ENCODE measurements at places on chromosomes 5 and 9.

DNA sequence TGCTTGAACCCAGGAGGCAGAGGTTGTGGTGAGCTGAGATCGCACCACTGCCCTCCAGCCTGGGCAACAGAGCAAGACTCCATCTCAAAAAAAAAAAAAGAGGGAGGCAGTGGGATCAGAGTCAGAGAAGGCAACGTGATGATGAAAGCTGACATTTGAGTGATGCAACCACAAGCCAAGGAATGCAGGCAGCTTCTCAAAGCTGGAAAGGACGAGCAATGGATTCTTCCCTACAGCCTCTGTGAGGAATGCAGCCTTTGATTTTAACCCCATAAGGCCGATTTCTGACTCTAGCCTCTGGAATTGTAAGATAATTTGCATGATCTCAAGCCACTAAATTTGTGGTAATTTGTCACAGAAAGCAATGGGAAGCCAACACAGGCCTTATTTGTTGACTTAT is 9.8 kb downstream of the TGFBI start:
- DNase-seq: no peak

GRCh38 chr9:90770182-90770738 is 31.4 kb upstream of the SYK start:
- DNase-seq: no peak

DNA sequence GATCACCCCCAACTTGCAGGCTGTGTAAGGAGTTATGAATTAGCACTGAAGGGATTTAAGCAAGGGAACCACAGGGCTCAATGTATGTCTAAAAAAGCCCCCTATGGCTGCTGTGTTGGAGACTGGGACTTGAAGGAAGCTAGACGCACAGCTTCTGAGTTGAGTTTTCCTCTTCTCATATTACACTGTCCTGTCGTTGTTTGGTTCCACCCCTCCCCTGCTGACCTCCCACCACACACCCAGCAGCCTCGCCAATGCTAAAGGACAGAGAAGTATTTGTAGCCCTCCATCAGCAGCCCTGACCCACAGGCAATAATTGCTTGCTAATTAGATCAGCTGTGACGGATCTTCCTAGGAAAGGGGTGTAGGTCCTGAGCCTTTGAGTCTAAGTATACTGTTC is 15.1 kb upstream of the CARTPT start:
- DNase-seq: no peak

DNA sequence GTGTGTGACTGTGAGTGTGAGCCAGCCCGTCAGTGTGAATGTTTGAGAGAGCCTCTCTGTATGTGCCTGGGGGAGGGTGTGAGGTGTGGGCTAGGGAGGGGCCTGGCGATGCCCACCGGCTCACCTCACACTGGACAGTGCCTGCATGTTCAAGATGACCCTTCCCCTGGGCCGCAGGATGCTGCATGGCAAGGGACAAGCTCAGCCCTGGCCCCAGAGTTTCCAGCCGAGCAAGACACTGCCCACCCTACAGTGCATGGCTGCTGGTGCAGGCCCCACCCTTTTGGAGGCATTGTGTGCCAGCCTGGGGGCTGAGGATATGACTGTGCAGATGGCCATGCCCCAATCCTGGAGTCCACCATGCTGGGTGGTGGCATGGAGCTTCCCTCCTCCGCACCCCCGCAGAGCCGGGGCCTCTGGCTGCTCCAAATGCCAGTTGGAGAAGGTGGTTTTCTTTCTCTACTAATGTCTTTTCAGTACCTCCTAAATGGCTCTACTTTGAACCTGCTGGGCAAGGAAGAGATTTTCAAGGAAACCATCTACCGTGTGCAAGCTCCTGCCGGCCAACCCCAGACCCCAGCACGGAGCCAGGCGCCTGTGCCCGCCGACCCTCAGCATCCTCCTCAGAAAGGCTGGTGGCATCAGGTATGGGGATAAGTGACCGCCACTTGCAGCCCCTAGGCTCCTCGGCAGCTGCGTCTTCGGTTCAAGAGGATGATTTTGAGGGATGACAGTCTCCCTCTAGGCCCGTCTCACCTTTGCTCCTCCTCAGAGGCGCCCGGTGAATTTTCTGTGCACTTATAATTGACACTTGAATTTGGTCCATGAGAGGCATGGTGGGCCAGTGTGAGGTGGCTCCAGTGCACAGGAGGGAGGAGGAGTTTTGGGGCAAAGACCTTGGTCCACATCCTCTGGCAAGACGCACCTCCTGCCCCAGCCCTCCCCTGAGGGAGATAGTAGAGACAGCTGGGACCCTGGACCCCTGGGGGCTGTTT is 27.7 kb downstream of the FGD3 start:
- DNase-seq: peak; percentile 14

GRCh38 chr9:87810008-87810407 is 72.7 kb upstream of the SPATA31E1 start:
- DNase-seq: no peak

DNA sequence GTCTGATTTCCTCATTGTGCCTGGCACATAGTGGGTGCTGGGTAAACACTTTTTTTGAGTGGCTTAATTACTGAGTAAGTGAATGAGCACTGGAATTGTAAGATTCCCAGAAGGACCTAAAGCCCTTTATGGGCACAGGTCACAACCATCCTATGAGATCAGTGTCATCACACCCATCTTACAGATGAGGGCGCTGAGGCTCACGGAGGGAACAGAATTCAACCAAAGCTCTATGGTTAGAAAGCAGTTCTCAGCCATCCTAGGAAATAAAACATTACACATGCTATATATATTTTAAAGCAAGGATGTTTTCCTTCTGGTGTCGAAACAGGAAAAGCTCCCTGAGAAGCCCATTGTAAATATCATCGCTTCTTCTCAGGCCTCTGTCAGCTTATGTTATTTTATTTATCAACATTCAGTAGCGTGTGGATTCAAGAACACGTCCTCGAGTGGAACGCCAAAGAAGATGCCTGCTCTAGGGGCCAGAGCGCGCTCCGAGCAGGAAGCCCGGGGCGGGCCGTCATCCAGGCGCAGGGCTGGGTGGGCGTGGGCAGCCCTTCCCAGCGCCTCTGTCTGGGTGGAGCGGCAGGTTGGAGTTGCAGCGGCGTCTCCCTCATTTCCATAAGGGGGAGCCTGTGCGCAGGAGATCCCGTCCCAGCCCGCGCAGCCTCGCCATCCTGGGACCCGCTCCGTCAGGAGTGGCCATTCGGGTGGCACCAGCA is 155.8 kb upstream of the SMIM23 start:
- DNase-seq: peak; percentile 35

DNA sequence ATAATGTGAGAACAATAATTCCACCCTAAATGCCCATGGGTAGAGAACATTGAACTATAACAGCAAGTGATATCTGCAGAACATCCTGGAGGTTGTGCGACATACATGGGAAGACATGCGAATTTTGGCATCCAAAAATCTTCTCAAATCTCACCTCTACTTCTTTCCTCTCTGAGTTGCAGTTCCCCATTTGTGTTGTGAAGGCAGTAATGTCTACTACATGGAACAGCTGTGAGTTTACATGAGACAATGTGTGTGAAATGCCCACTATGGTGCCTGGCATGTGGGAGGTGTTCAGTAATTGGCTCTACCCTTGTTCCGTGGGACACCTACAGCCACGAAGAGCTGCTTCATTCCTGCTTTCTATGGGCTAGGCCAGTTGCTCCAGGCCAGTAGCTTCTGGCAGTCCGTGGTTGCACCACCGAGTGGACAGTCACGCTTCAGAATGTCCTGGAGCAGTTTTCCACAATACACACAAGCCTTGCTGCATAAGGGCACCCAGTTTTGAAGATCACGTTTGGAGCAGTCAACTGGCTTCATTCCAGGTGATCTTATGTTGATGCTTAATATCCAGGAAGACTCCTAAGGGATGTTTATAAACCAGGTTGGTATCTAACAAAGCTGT is 297.7 kb downstream of the DEPDC1B start:
- DNase-seq: no peak

DNA sequence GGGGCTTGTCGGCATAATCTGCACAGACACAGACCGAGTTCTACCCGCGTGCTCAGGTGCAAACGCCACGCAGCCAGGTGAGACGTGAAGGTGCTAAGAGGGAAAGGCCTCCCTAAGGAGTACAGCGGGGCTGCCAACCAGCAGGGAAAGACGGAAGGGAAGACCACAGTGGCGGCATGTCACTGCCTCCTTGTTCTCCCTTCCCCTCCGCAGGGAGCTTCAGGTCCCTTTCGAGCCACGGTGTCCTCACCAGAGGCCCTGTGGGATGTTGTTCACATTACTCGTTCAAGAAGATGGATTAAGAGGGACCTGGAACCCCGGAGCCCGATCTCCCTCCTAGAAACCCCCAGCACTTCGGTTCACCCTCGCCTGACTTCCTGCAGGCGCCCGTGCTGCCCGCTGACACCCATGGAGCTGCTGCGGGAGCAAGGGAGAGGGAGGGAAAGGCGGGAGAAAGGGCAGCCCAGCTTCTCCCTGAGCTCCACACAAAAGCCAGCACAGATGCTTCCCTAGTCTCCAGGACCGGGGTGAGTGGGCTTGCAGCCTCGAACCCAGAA is 686 bp downstream of the BRD9 start:
- DNase-seq: peak; percentile 42

DNA sequence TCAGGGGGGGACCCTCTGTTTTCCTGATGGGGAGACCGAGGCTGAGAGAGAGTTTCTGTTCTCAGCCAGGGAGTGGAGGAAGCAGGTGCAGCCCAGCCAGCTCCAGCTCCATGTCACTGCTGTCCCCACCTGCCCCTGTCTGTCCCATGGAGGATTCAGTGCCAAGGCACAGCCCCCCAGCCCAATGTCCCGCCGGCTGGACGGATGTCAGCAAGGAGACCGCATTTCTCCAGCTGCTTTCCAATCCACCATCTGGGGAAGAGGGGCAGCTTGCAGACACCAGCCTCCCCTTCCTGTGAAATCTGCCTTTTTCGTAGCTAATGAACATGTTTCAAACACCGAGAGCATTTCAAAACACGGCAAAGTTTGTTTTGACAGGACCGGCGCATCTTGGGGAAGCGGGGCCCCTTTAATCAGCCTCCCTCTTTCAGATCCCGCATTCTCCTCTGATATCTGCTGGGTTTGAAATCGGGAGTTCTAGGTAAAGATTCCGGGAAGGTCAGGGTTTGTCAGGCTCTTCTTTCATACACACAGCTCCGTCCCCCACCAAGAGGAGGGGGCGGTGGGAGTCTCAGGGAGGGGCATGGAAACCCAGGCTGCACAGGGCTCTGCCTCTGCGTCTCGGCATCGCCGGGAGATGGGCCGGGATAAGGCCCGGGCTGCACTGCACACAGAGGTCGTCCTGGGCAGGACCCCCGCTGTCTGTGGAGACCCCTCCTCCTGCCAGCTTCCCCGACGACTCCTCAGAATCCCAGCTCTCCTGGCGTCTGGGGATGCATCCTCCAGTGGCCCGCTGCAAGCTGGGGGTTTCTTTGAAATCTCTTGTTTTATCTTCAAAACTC is 74.8 kb downstream of the NEK6 start:
- DNase-seq: no peak

DNA sequence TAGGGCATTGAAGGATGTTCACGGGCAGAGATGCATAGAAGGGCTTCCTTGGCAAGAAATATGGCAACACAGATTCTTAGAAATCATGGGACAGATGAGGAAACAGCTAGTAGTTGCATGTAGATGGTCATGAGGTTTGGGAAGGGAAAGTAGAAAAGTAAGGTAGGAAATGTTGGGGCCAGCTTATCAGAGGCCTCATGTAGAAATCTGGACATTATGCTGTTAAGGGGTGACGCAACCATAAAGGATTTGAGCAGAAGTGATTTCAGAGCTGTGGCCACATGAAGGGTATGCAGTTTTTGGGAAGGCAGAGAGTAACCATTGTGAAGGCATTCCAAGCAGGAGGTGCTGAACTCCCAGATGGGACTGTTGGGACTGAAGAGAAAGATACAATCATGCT is 224.0 kb downstream of the ARHGAP26 start:
- DNase-seq: no peak

DNA sequence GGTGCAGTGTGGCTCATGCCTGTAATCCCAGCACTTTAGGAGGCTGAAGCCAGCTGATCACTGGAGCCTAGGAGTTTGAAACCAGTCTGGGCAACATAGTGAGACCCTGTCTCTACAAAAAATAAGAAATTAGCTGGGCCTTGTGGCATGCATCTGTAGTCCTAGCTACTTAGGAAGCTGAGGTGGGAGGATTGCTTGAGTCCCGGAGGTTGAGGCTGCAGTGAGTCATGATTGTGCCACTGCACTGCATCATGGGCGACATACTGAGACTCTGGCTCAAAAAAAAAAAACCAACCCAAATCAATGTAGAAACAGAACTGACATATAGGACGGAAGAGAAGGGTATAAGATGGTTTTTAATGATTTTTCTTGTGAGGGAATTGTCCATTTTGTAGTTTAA is 27.7 kb downstream of the G3BP1 start:
- no peak for DNase-seq

- DNase-seq: no peak
Measured at GRCh38 chr9:122546196-122546595, 6.7 kb upstream of the OR1N2 start.

DNA sequence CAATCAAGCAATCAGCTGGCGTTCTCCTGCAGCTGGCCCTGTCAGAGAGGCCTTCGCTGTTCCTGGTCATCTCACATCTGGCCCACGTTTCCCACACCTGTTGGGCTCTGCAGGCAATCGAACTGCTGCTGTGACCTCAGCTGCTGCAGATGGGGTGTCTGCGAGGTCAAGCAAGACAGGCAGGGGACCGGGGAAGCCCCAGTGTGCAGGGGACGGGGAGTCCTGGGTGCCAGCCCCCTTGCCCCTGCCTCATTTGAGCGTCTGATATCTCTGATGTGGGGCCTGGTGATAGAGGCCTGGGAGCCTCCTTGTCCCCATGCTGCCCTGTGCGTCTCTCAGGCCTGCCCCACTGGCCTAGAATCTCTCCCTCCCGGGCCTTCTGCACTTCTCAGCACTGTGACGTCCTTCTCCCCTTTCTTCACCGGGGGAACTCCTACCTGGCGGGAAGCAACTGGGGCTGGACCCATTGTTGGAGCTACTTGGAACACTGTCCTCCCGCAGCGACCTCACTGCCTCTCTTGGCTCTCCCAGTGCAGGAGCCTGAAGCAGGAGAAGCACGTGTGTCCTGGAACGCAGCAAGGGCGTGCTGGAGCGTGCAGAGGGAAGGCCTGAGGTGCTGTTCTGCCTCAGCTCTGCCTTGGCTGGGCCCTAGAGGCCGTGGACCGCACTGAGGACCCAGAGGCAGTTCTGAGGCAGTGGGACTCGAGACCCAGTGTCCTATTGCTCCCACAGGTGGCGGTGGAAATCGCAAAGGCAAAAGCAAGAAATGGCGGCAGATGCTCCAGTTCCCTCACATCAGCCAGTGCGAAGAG is 3.9 kb downstream of the GRK6 start:
- DNase-seq: peak; percentile 53

Data from activated T-cell treated with anti-CD3 and anti-CD28 coated beads, Interleukin-2, amount 50 U/mL, for 48 hours (primary cell).